ENCODE measurements at places on chromosomes 2 and 18.

GRCh38 chr2:158837645-158838044, 42.5 kb downstream of the DAPL1 start:
- no peak for DNase-seq

DNA sequence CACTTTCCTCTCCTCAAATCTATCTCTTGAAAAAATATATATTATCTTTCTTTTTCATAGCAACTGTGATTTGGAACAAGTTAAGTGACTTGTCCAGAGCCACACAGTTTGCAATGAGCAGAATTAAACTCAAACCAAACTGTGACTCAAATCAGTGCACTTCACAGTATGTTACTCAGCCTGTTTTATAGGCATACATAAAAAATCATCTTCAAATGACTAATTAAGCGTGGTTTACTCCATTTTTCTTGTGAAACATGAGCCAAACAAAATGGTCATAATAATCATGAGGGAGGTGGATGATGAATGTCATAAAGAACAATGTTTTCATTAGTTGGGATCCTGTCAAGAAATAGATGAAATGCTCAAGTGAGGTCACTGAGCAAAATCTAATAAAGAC, 6.1 kb upstream of the CCDC178 start:
- no peak for DNase-seq

- DNase-seq: no peak
Measured at GRCh38 chr2:129438501-129439057, 540.9 kb upstream of the RAB6C start.

DNA sequence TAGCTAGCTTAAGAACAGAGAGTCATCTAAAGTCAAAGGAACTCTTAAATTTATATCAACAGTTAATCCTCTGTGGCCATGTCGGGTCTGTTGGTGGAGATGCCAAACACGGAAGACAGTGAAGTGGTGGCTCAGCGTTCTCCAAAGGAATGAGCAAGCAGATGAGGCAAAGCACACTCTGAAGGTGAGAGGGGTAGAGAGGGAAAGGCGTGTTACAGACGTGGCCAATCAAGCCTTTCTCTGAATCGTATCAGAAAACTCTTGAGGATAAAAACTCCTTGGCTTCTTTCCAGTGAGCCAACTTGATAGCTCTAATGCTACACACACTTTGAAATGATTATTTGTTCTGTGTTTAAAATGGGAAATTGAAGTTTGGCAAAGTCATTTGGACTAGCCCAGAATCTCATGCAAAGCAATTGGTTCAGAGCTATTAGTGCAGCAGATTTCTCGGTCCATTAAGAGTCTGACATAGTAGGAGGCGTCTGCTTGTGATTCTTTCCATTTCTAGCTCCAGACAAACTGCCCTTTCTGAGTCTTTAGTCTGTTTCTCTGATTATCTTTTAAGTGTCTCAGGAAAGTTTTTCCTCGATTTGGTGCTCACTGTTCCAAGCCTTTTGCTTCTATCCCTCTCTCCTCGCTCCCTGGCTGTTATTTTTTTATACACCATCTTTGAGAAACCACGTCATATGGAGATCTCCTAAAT, 57.5 kb upstream of the CPO start:
- DNase-seq: no peak

GRCh38 chr2:64718250-64718885, 64.7 kb upstream of the SERTAD2 start:
- DNase-seq: no peak

- DNase-seq: no peak
Measured at GRCh38 chr2:235082578-235083338, 130.9 kb downstream of the SH3BP4 start.

DNA sequence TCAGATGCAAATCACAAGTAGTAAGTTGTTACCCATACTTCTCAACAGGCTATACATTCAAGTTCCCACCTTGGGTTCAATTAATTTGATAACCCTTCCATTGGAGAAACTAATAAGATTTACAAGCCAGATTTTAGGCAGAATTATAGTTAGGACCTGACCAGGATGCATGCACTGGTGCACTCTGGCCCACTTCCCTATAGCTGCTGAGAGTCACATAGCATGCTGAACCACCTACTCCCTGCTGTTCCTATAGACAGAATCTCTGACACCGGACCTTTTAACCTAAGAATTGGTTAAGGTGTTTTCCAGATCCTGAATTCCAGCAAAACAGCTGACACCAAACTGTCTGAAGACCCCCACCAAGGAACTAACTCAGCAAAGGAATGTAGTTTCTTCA, 26.2 kb downstream of the FAM210A start:
- DNase-seq: no peak

GRCh38 chr2:139790136-139790535, 1009.9 kb upstream of the NXPH2 start:
- no peak for DNase-seq

DNA sequence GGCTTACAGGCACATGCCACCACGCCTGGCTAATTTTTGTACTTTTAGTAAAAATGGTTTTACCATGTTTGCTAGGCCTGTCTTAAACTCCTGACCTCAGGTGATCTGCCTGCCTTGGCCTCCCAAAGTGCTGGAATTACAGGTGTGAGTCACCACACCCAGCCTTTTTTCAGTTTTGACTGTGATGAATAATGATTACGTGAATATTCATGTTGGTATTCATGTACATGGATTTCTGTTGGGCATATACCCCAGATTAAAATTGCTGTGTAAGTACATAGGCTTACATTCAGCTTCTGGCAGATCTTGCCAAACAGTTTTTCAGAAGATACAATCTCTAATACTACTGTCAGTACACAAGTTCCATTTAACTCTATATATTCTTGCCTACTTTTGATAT, 20.9 kb downstream of the SLC39A10 start:
- no peak for DNase-seq

DNA sequence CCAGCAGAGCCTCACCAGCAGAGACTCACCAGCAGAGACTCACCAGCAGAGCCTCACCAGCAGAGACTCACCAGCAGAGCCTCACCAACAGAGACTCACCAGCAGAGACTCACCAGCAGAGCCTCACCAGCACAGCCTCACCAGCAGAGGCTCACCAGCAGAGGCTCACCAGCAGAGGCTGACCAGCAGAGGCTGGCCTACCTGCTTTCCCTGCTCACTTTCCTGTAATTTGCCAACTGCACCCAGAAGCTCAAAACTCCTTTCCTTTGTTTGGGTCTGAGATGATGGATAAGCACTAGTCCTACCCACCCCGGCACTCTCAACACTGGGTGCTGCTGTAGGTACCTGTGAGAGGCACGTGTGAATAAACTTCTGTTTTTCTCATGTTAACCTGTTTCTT, 36.4 kb upstream of the PXDN start:
- DNase-seq: no peak

DNA sequence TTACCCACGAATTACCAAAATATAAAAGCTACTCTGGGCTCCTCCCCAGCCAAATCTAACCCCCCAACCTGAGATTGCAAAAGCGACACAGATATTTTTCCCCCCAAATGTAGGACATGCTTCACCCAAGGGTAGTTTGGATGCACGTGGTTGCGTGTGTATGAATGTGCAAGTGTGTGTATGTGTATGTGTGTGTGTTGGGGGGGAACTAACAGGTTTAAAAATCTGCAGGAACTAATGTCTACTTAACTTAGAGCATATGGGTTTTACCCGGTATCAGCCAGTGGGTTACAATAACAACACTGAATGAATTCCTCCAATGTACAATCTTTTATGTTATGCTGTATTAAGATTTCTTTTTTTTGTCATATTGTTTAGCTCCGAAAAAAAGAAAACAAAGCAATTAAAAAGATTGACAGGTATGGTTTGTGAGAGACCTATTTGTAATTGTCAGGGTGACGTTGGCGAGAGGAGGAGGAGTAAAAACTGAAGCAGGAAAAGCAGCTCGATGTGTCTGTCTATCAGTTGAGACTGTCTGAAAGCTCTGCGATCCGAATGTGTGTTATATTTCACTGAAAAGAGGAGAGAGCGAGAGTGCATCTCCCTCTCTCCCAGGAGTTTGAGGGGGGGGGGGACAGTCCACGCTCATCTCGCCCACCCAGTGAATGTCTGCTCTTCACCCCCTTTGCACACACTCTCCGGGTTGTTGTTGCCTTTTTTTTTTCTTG, at the start of gene TSHZ1:
Gene TSHZ1, plus strand, starts transcription at position 524 of the 728 bp plus-strand sequence. CDS start 1,080 bp downstream, outside the sequence.
- DNase-seq: no peak

DNA sequence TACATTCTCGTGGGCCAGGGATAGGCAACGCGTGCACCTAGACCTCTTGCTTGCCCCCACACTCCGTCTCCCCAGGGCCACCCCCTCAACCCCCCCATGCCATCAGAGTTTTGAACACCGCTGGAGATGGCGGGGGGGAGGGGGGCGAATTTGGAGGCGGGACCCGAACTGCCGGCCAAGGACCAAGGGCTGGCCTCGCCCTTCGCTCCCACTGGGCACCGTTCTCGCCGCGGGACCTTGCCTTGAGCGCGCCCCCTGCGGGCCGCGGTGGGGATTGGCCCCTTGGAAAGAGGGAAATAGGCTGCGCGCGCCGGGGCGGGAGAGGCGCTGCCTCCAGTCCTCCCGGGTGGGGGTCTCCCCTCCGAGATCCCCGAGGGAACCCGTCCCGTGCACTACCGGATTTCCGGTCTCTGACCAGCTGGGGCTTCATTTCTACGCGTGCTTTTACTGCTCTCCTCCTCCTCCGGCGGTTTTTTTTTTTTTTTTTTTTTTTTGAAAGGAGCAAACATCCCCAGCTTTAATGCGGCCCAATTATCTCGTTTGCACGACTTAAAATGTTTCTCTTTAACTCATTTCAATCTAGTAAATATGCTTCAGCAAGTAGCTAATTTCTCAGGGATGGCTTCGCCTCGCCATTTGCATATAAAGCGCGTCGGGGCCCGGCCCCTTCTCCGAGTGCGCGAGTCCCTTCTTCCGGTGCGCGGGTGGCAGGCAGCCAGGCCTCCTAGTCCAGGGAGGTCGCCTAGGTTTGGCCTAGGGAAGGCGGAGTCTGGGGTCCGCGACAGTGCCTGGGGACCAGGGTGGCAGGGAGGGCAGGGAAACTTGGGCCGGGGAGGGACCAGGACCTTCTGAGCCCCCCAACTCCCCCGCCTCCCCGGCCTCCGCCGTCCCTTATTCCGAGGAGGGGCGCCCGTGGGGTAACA, 10.0 kb upstream of the GBX2 start:
- no peak for DNase-seq

DNA sequence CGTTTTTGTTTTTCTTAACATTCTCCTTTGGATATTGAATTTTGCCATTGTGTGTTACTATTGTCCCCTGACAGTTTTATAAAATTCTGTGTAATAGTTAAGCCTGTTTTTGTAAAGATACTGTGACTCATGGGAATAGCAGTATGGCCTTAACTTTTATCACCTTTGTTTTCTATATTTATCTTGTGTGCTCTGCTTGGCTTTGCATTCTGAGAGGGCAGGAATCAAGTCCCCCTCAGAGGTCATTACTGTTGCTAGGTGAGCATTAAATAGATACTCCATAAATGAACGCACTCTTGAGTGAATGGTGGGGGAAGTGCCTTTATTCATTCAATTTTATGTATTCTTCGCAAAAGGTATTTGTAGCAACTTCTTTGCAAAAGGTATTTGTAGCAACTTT, 160.0 kb downstream of the PHLPP1 start:
- DNase-seq: no peak

DNA sequence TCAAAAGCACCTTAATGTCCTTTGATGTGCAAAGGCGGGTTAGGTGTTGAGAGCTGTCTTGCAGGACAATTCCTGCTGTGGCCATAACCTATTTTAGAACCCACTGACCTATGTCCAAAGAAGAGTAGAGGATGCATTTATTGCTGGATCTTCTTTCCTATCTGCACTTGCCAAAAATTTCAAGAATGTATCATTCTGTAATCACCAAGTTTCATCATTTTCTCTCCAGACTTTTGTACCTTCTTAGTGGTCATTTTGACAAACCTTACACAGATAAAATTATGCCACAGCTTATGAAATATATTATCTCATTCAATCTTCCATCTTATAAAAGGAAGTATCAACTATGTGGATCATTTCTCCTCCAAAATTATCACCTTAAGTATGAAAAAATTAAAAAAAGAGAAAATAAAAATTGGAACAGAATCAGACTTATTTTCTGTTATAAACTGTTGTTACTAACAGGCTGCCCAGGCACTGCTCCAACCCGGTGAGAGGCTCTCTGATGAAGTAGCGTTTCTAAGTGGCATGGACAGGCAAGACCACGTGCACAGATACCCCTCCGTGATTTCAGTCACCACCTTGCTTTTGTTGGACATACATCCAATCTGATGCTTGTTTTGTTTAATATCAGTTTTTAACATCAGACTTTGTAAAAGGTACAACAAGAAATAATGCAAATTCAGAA, 559.9 kb upstream of the ID2 start:
- no peak for DNase-seq

DNA sequence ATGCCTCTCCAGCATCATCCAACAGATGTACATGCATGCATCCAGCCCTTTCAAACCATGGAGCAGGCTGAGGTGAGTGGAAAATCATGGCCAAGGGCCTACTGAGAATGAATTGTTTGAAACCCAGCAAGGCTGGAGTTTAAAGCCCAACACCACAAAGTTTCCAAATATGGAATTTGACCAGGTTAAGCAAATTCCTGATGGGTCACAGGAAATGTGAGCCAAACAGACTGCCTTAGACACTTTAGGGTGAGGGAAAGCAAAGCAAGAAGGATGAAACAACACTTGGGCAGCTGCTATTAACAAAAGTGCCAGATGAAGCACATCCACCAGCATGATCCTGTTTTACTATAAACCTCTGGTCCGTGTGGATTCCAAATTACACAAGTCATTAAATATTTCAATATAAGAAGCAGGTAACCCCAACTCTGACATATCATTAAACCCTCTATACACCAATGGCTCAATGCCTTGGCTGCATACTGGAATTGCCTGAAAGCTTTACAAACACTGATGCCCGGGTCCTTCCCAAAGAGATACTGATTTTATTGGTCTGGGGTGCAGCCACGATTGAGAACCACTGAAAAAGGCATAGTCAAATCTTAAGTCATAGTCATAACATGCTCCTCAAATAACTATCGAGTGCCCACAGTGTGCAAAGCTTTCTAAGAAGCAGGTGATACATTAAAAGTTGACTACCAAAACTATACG, 9.1 kb downstream of the KLF7 start:
- no peak for DNase-seq

DNA sequence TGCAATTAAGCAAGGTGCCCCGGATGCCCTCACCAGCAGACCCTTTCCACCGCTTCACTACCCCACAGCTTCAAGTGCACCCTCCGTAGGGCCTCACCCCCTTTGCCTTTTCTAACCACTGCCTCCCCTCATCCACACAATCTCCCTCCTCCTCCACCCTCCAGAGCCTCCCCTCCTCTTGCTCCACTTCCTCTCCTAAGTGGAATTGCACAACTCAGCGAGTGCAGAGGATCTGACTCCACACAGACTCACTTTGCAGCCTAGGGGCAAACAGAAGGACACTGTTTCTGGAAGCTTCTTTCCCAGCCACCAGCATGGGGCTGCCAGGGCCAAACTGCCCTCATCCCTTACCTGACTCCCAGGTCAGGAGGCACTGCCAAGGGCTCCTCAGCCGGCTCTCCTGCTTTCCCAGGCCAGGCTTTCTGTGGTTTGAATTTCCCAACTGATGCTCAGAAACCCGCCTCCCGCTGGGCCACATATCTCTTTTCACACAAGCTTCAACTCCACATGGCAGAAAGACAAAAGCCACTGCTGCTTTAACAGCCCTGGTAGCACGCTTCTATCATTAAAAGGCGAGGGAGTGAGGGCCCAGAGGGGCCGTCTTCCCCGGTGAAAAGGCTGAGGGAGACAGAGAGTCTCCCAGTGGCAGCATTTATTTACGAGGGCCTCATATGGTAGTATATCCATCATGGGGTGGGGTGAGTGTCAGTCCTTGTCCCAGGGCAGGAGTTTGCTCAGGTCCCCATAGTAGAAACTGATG, 74.7 kb upstream of the MGAT4A start:
- no peak for DNase-seq

Measured in stimulated activated CD8-positive, alpha-beta memory T cell treated with anti-CD3 and anti-CD28 coated beads, Interleukin-12 subunit alpha, Interleukin-12 subunit beta, amount 100 ng/mL, for 4 hours (primary cell).